Fibroblast of skin of back (primary cell): ENCODE measurements at places on chromosomes 1 and 21.
A peak's percentile ranks its signal among the peaks of the same experiment; 100 is the strongest.

DNA sequence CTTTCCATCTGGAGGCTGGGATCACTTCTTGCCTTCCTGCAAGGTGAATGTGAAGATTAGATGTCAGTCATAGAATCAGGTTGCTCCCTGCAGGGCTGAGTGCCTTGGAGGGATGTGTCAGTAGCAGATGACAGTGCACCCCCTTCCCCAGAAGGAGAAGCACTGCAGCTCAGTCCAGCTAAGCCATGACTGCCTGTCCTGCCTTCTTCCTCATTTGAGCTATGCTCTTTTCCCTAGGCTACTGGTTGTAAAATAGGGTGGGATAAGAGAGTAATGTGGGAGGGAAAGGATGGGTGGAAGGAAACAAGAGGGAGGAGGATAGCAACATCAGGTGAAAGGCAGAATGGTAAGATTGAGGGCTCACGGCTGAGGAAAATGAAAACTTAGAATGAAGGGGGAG, 11.1 kb upstream of the FABP3 start:
- DNase-seq: no peak

GRCh38 chr1:46492871-46493270, 3.2 kb downstream of the DMBX1 start:
- no peak for DNase-seq

- DNase-seq: no peak
These were observed 217.9 kb downstream of the RHOU start for GRCh38 chr1:228953207-228953606.

GRCh38 chr1:235510823-235511222, 6.6 kb upstream of the B3GALNT2 start:
- DNase-seq: no peak

DNA sequence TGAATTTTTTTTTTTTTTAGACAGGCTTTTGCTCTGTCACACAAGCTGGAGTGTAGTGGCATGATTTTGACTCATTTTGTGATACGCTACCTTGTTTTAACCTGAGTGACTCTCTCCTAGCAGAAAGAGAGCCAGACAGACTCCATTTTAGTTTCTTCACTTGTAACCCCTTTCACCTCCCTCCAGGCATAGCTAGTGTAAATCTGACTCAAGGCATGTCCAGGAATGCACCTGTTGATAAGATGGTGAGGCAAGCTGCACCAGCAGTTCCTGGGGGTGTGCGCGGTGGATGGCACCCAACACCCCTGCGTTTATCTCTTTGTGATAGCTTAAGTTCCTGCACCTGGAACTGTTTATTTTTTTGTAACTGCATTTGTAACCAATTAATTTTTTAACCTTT, 4.7 kb upstream of the PHACTR4 start:
- DNase-seq: no peak

DNA sequence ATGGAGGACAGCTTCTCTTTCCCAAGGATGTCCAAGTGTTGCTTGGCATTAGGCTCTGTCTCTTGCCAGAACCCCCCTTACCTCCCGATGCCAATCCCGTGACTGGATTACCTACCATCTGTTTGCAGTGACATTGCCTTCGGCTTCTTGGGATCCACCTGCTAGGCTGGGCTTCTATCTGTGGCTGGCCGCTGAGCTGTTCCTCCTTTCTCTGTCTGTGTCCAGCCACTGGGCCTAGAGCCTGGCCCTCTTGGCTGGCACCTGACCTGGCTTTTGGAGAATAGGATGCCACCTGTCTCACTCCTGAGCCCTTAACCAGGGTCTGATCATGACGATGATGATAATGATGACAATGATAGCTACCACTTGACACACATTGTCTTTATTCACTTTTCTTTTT, 41.6 kb upstream of the STUM start:
- DNase-seq: no peak

GRCh38 chr1:244053831-244054230, 2.7 kb downstream of the ZBTB18 start:
- no peak for DNase-seq

DNA sequence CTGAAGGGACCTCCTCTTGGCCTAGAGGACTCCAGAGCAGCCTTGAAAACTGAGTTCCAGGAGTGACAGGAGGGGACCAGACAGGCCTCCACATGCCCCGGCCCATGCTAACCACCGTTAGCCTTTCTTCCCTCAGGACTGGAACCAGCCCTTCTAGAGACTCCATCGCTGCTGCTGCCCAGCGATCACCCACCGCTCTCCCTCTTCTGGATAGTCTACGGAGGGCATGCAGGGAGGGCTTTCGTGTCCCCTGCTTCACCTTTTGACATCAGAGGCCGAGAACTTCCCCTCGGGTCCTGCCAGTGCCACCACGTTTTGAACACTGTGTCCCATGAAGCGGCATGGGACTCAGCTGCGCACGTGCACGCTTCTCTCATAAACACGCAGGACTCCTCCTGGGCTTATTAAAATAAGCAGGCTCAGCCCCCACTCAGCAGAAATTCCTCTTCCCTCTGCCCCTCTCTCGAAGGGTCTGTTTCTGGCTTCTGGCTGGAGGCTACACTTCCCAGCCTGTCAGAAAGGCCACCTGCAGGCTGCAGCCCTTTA, 26.6 kb downstream of the NPHP4 start:
- DNase-seq: no peak

- no peak for DNase-seq
These were observed 263.0 kb downstream of the TNR start for GRCh38 chr1:175480343-175480822.

DNA sequence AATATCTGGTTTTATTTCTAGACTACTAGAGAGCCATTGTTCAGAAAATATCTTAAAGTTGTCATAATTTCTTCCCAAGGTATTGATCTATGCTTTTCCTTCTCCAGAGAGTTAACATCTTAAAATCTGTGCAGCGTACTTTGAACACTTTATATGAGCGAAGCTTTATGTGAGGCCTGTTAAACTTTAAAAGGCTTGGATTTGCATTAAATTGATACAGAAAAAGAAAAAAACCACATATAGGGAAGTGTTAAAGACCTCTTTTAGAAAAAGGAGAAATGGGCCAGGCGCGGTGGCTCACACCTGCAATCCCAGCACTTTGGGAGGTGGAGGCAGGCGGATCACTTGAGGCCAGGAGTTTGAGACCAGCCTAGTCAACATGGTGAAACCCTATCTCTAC, 59.2 kb upstream of the MORC3 start:
- no peak for DNase-seq

DNA sequence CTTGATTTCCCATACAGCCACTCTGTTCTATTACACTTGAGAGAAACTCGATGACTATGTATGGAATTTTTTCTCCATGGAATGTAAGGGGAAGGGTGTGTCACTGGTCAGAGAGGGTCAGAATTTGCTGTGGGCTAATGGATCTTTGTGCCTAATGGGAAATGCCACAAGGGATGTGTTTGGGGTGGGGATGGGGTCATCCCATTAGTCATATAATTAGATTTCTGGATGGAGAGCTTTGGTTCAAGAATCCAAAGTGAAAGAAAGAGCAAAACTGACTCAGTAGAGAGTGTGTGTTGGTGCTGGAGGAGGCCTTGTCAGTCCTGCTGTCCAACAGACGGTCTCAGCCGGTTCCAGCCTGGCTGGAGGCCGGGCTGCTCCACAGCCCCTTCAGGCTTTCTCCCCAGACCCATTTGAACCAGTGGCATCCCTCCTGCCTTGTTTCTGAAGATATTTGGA, 86.4 kb downstream of the LAMC2 start:
- DNase-seq: peak; percentile 97

GRCh38 chr1:160168016-160168415, 16.6 kb downstream of the ATP1A4 start:
- DNase-seq: no peak

- no peak for DNase-seq
These were observed 4.3 kb downstream of the BEST4 start for GRCh38 chr1:44783697-44784093.

- DNase-seq: no peak
These were observed 12.2 kb downstream of the SCNN1D start for GRCh38 chr1:1292442-1292779.

DNA sequence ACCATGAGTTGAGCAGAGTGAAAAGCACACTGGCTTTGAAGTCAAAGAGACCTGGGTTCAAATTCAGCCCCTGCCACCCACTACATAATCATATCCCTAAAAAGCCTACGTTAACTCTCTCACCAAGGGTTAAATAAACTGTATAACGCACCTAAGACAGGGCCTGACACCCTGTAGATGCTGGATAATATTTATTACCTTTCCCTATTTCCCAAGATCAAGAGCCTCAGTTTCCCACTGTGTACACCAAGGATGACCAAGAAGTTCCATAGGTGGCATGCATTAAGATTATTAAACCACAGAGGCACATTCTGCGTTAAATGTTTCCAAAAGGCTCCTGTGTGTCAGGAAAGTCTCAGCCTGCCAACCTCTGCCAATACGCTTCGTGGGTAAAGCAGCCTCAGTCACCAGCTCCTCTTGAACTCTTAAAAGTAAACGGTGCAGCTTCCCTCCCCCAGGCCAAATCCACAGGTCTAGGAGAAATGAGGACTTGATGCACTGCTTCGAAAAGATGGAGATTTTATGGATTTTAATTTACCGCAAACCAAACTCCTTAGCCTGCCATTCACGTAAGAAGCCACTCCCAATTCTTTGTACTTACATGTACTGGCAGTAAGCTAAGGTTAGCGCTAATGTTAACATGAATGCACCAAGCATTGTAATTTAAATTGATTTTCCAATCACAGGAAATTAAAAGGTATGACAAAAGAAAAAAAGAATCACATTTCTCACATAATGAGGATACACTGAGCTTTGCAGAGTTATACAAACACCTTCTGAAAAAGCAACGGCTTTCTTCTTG, 2.6 kb downstream of the USP24 start:
- no peak for DNase-seq
